Panc1 (cell line): ENCODE measurements at places on chromosomes 3 and 15. TPM values are rescaled to one million over a fixed set of nuclear protein-coding genes. Genes with fewer than 3 reads are reported as not detected.

DNA sequence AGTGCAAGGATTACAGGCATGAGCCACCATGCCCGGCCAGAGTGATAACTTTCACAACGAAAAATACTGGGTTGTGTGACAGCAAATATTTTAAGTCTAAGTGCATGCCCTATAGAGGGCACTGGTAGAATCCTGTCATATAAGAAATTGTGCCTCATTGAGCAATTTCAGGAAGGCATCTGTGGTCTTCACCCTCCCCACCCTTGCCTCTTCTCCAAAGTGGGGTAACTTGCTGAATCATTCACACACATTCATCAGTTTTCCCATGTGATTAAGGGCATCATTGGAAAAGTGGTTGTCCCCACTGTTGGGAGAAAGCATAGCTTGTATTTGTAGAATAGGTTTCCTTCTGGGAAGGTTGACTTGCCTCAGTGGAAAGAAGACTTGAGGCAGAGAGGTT, 9.2 kb downstream of the MITF start:
- no peaks in the 10 kb centered on the region for H3K4me1 ChIP-seq
- no peak for DNase-seq
- H3K4me3 ChIP-seq: no peak overlapping the region
- no peaks in the 10 kb centered on the region for H3K36me3 ChIP-seq
- H3K27me3 ChIP-seq: no peaks in the 10 kb centered on the region

DNA sequence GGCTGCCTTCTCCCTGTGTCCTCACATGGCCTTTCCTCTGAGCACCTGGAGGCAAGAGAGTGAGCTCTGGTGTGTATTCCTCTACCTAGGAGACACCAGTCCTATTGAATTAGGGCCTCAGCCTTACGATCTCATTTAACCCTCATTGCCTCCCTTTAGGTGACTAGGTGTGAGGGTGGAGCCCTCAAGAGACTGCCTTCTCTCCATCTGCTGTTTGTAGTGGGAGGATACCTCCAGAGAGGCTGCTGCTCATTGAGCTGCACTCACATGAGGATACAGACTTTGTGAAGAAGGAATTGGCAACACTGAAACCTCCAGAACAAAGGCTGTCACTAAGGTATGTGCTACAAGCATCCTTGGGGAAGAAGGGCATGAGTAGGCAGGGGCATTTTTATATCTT, at the start of gene CCR8:
Gene CCR8, plus strand, starts transcription at position 217 of the 400 bp plus-strand sequence. CDS start 2,623 bp downstream, outside the sequence.
- no peaks in the 10 kb centered on the region for H3K4me1 ChIP-seq
- H3K4me3 ChIP-seq: no peak within 1 kb of the TSS
- no peak within 1 kb of the TSS for H3K27ac ChIP-seq
- no peaks in the 10 kb centered on the region for H3K36me3 ChIP-seq

GRCh38 chr15:67914537-67915460, 75.0 kb upstream of the RNU6-1 start:
- peak overlapping the region; percentile 99 for H3K27ac ChIP-seq
- peak overlapping the region; percentile 27 for H3K4me3 ChIP-seq
- peaks cover 35% of the 10 kb centered on the region for H3K4me1 ChIP-seq
- no peaks in the 10 kb centered on the region for H3K36me3 ChIP-seq

DNA sequence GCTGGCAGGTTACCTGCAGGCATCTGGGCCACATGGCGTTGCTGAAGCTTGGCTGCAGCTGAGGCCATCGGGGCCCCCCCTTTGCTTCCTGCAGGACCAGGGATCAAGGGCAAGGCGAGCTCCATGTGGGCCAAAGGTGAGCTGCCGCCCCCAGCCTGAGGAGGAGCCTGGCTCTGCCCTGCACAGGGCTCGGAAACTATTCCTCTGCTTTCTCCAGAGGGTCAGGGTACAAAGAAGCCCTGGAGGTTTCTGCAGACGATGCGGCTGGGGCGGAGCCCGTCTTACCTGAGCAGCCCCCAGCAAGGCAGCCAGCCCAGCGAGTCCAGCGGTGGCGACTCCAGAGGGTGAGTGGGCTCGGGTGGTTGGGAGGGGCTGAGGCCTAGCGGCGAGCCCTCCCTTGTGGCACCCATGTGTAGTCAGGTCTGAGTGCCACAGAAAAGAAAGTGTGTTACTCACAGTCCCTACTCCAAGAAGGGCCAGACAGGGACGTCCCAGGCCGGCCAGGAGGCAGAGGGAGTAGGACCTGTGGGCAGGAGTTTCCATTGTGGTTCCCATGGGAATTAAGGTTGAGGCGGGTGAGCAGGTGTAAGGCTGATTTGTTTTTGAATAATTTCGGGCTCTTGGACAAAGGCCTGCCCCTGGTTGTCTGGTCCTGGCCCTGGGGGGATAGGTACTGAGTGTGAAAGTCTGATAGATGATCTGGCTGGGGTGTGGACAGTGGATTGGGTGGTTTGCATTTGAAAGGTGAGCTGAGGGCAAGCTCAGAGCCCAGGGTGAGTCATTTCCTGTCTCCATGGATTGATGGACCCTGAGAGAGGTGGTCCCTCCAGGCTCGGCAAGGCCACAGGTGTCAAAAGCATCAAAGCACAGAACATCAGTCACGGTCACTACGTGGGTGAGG, 25.4 kb downstream of the CFAP100 start:
- H3K4me1 ChIP-seq: no peaks in the 10 kb centered on the region
- no peak overlapping the region for H3K27ac ChIP-seq
- H3K4me3 ChIP-seq: no peak overlapping the region
- H3K27me3 ChIP-seq: no peaks in the 10 kb centered on the region
- H3K36me3 ChIP-seq: no peaks in the 10 kb centered on the region
- no peak for DNase-seq

GRCh38 chr3:28467414-28467813, 118.8 kb upstream of the AZI2 start:
- H3K4me3 ChIP-seq: no peak overlapping the region
- no peaks in the 10 kb centered on the region for H3K4me1 ChIP-seq
- no peaks in the 10 kb centered on the region for H3K36me3 ChIP-seq
- no peaks in the 10 kb centered on the region for H3K27me3 ChIP-seq
- DNase-seq: no peak

DNA sequence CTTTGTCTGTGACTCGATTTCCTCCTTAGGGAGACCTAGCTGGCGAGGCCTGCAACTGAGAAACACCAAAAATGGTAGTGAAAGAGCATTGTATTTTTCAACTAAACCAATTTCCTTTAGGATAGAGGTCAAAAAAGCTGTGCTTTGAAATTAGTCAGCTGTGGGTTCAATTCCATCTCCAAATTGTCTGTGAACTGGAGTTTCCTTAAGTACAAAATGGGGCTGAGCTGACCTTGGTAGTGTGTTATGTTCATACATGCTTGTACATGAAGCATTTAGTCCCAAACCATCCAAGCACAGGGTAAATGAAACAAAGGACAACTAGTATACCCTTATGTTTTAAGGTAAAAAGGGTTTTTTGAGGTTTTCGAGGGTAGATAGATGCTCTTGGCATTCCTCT, 99.3 kb downstream of the RARB start:
- no peaks in the 10 kb centered on the region for H3K4me1 ChIP-seq
- H3K27me3 ChIP-seq: no peaks in the 10 kb centered on the region
- no peaks in the 10 kb centered on the region for H3K36me3 ChIP-seq
- DNase-seq: no peak
- no peak overlapping the region for H3K4me3 ChIP-seq
- H3K27ac ChIP-seq: no peak overlapping the region

Gene GPR171
- total RNA-seq: not detected

Gene CCDC12
- 35.5 TPM for total RNA-seq

Gene VWA5B2
- 0.28 TPM for total RNA-seq

Gene TMEM108
- total RNA-seq: 0.41 TPM

Gene GOLGA8S
- 0.15 TPM for total RNA-seq

Gene MESP1
- total RNA-seq: 6.4 TPM
